ENCODE measurements at places on chromosomes 12 and 14. TPM values are rescaled to one million over a fixed set of nuclear protein-coding genes. Genes with fewer than 3 reads are reported as not detected.

- H3K27ac ChIP-seq, result no peak overlapping the region
- H3K27me3 ChIP-seq, result no peaks in the 10 kb centered on the region
- H3K36me3 ChIP-seq, result no peaks in the 10 kb centered on the region
- no peak for DNase-seq
Observed at GRCh38 chr12:115817389-115817788, 460.1 kb downstream of the MED13L start.

GRCh38 chr12:78641837-78642423, 222.6 kb upstream of the SYT1 start:
- no peaks in the 10 kb centered on the region for H3K27me3 ChIP-seq
- H3K27ac ChIP-seq, result no peak overlapping the region
- no peaks in the 10 kb centered on the region for H3K4me1 ChIP-seq
- H3K4me3 ChIP-seq, result no peak overlapping the region
- no peaks in the 10 kb centered on the region for H3K36me3 ChIP-seq
- DNase-seq, result no peak

KLRC2 gene
- 6.8 TPM for total RNA-seq

DNA sequence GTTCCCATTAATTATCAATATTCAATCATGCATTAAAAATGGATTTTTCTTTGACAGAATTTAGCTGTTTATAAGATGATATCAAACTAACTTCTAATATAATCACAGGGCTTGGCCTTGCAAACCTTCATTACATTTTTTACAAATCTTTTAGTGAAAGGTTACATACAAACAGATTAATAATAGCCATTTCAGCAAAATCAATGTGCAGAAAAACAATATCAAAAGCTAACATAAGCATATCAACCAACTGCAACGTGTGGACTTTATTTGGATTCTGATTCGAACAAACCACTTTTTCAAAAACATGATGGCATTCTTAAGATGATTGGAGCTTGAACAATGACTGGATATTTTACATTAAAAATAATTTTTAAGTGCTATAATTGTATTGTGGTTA, 93.6 kb downstream of the OTX2 start:
- no peaks in the 10 kb centered on the region for H3K27me3 ChIP-seq
- no peak overlapping the region for H3K4me3 ChIP-seq
- H3K27ac ChIP-seq, result no peak overlapping the region

GRCh38 chr12:31029916-31030562, 43.6 kb upstream of the DDX11 start:
- H3K4me3 ChIP-seq, result no peak overlapping the region
- no peak overlapping the region for H3K27ac ChIP-seq
- no peaks in the 10 kb centered on the region for H3K4me1 ChIP-seq
- H3K27me3 ChIP-seq, result no peaks in the 10 kb centered on the region

- DNase-seq, result no peak
- no peaks in the 10 kb centered on the region for H3K27me3 ChIP-seq
- no peaks in the 10 kb centered on the region for H3K4me1 ChIP-seq
- H3K36me3 ChIP-seq, result no peaks in the 10 kb centered on the region
Observed at GRCh38 chr12:66803930-66804329, 125.1 kb upstream of the GRIP1 start.

Measured in transverse colon (tissue), 4 donors.